ENCODE measurements at places on chromosomes 2 and 18.

GRCh38 chr2:230868947-230869913 is 4.5 kb downstream of the ITM2C start:
- no peak for DNase-seq

GRCh38 chr18:72412927-72413326 is 131.2 kb downstream of the CBLN2 start:
- no peak for DNase-seq

- no peak for DNase-seq
Measured at GRCh38 chr2:18047213-18047611, 168.7 kb downstream of the KCNS3 start.

DNA sequence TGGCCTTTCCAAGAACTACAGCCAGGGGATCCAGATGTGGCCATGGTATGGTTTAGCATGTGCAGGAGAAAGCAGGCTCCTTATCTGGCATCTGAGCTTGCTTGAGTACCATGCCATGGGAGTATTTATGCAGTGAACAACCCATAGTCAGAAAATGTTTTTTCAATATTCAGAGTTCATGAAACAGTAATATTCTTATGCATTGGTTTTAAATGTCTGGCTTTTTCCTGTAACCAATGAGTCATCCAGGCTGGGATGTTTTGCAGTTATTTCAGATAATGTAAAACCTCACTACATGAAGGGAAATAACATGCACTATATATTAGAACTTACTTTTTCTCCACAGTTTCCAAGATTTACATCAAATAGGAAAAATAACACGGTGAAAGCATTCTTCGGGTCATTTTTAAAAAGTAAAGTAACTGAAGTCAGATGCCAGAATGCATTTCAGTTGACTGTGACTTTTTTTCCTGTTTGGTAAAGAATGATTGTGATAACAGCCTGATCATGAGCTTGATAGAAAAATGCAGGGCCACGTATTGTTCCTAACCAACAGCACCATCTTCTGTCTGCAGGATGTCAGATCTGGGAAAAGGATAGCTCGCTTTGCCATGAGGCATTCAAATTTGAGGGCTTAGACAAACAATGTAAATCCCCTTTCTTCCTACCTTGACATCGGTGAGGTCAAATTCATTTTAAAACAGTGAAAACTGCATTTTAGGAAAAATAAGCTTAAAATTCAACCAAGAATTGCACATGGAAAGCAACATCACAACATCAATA is 152.8 kb downstream of the DSC3 start:
- DNase-seq = no peak

Data from stromal cell of bone marrow (primary cell).